ENCODE measurements at places on chromosomes 3 and 15. TPM values are rescaled to one million over a fixed set of nuclear protein-coding genes. Genes with fewer than 3 reads are reported as not detected.

GRCh38 chr3:123791898-123792297 lies 92.2 kb downstream of the MYLK start:
- DNase-seq: peak; percentile 78

- DNase-seq: peak; percentile 40
Measured at GRCh38 chr3:121835465-121835801, 424 bp downstream of the EAF2 start.

The CPLX3 gene
- total RNA-seq: not detected

The TRPM1 gene
- total RNA-seq: not detected

DNA sequence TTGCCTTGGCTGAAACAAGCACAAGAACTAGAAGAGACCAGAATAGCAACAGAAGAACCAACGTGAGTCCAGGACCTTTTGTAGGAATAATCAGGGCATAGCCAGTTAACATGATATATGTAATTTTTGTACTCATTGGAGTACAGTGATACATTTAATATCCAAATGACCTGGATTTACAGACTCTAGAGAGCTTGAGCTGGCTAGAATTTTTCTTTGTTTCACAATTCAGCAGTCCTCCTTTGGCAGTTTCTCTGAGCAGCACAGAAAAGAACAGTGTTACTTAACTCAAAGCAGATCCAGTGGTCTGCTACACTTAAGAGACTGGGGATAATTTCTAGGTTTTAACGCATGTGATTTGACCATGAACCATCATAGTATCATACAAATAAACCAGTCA lies 245.7 kb downstream of the ADAMTSL3 start:
- peak; percentile 95 for DNase-seq

GRCh38 chr3:13040361-13041074 lies 32.7 kb downstream of the IQSEC1 start:
- DNase-seq: no peak

DNA sequence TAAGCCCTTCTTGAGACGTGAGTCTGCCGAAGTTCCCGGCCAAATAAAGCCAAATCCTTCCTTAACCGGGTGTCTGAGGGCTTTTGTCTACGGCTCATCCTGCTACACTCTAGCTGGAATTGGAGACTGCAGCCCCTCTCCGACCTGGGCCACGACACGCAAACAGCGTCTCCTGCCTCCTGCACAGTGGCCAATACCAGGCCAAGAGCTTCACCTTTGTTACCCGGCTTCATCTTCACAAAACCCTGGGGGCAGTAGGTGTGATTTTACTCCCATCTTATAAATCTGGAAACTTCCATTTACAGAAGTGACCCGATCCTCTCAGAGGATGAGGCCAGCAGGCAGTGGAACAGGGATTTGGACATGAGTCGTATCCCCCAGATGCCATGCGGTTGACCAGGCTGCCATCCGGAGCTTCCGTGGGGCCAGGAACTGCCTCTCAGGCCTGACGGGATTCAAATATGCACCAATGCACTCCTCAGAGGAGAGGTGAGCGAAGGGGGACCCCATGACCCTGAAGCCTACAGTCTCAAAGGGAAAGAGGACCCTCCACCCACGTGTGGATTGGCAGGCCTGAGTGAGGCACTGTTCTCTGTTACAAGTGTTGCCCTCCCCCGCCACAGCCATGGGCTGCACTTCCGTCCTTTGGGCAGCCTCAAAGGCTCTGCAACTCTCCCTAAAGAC lies 53.2 kb upstream of the KLF13 start:
- no peak for DNase-seq

The RNF168 gene
- total RNA-seq: 11.9 TPM

The ST8SIA2 gene
- 9.2 TPM for total RNA-seq

DNA sequence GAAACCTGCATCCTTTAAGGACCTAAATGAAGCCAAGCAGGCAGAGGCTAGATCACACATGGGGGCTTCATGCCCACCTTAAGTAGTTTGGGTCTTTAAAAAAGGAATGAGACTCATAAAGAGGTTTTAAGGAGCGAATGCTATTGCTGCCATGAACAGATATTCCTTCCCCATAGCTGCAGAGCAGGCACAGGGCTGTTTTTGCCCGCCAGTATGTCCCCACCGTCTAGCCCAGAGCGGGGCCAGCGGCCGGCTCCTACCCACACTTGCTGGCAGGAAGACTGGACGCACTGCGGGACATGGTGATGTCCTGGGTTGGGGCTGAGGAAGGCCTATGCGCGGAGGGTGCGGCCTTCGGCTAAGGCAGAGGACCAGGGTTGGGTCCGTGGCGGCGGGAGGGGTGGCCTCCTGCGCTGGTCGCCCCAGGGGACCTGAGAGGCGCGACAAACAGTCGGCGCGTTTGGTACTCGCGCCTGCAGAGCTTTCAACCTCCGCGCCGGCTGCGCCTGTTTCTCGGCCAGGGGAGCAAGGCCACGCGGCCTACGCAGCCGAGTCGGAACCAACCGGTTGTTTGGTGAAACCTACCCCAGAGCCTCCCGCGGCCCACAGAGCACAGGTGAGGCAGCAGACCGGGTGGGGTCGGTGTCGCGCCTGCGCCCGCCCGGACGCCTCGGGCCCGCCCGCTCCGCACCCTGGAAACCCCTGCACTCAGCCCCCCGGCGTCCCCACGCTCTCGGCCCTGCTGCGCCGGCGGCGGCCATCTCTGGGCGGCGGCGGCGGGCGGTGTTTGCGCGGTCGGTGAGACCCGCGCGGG lies at the start of gene FAIM:
Gene FAIM (plus strand): TSS at position 450 of the 814 bp plus-strand sequence. CDS start 10,956 bp downstream, outside the sequence.
- peak; percentile 83 for DNase-seq

The NPAP1 gene
- total RNA-seq: not detected

Measured in muscle of leg (tissue), 16 donors.